ENCODE measurements at places on chromosomes 1 and 21.

GRCh38 chr1:12692967-12693782, 22.7 kb upstream of the AADACL3 start:
- no peak for DNase-seq

DNA sequence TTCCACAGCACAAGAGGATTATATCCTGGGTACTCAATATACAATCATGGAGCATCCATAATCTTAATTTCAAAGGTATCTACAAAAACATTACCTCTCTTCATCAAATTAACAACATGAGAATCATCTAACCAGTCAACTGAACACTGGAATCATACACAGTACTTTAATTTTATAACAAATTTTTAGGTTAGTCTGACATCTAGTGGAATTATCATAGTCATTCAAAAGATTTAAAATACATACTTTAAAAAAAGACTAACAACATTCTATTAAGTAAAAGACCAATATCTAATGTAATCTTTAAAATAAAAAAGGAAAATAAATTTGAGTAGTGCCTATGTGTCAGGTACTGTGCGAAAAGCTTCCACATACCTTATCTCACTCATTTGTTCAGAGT, 16.8 kb upstream of the SH3GLB1 start:
- no peak for DNase-seq

- no peak for DNase-seq
These were observed 27.0 kb upstream of the PRELP start for GRCh38 chr1:203448521-203449061.

- no peak for DNase-seq
These were observed 10.2 kb downstream of the WNT4 start for GRCh38 chr1:22132517-22133235.

DNA sequence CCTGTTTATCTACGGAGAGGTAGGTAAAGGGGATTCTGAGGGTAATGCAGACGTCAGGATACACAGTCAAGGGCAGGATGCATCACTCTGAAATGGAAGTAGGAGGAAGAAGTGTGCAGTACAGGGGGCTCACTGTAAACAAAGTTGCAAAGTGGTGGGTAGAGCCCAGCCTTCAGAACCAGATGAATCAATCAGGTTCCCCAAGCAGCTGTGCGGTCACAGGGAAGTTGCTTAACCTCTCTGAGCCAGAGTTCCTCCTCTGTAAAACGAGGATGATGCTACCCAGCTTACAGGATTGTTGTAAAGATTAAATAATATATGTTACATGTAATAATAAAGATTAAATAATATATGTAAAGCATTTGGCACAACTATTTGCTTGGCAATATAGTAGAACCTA, 13.5 kb upstream of the MYOM3 start:
- no peak for DNase-seq

GRCh38 chr1:18972991-18973390, 16.5 kb upstream of the IFFO2 start:
- DNase-seq = no peak

DNA sequence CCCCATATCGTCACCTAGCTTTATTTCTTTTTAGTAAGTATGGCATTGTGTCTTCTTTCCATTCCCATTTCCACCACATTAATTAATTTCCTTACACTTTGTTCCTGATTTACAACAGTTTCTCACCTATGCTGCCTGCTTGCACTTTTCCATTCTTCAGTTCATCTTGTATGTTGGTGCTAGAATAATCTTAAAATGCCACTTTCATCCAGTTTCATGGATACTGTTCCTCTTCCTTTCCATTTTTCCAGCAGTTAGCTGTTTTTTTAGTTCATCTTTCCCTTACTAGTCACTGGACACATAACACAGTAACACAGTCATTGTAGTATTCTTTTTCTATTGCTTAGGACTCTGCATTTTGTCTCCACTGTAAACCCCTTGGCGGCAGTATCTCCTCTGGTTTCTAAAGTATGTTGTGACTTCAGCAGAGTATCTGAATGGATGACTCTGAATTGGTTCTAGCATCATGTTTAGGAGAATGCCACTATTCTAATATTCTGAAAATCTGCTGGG, 2.1 kb downstream of the CDC7 start:
- DNase-seq = peak; percentile 32

GRCh38 chr1:38071312-38072256, 25.0 kb upstream of the POU3F1 start:
- no peak for DNase-seq

DNA sequence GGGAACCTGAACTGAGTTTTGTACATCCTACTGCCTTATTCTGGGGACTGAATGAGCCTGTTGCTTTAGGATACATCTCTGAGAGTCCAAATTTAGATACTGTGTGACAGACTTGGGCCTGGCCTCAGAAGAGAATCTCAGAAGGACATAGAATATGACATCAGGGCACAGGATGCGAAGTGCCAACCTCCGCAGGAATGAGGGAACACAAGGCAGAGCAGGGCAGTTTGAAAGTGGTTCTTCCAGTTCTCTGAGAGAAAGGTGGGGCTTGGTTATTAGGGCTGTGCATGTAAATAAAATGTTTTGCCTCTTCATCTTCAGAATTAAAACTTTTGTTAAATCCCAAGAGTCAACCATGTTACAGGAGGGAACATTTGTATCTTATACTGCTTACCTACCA, 23.1 kb downstream of the TRAF5 start:
- no peak for DNase-seq

DNA sequence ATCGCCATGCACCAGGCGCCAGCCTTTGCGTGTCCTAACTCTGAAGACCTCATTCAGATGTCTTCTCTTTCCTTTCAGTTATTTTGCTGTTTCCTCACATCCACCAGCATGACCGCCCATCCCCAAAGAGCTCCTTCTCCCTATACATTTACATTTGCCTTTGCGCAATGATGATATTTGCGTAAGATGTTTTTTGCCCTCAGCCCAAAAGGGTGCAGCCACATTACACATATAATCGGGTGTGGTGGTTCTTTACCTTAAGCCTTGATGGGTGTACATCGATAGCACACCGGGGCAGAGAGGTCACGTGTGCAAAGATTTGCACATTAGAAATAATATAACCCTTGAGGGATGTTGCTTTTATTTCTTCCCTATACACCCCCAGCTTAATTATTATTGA, 192.8 kb downstream of the HUNK start:
- no peak for DNase-seq

- no peak for DNase-seq
These were observed at the start of gene ECM1 for GRCh38 chr1:150507912-150508864. Gene ECM1, plus strand, starts transcription at chr1:150508109. Its CDS starts 101 bp downstream, at chr1:150508210.

DNA sequence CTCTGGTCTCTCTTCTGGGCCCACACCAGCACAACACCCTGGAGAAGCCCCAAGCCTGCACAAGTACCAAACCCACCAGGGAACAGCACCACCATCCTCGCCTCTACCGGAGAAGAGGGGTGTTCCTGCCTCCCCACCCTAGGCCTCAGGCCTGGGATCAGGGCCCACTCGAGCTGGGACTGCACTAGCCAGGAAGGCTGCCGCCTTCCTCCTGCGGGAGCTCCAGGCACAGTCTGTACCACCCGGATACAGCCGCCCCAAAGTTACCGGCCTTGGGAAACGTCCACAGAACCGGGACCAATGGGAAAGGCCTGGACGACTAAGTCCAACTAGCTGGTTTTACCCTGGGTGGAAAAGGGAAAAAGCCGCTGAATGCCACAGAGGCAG, 3.4 kb downstream of the TAL1 start:
- peak; percentile 73 for DNase-seq

- no peak for DNase-seq
These were observed 95.9 kb downstream of the HIVEP3 start for GRCh38 chr1:41822866-41823265.

DNA sequence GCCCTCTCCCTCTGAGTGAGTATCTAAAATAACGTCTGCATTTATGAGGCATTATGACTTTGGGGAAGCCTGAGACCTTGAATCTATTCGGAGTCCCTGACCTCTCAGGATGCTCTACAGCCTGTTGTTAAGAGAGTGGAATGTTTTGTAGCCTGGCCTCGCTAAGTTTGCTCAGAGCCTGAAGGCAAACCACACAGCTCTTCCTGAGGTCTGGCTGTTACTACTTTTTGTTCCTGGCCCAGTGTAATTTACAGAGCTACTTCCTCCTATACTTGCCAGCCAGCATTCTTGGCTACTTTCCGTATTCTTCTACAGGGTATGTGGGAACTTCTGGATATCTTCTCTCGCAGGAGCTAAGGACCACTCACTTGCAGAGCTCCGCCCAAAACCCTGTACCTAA, 3.6 kb upstream of the ZMYM4 start:
- DNase-seq = no peak

DNA sequence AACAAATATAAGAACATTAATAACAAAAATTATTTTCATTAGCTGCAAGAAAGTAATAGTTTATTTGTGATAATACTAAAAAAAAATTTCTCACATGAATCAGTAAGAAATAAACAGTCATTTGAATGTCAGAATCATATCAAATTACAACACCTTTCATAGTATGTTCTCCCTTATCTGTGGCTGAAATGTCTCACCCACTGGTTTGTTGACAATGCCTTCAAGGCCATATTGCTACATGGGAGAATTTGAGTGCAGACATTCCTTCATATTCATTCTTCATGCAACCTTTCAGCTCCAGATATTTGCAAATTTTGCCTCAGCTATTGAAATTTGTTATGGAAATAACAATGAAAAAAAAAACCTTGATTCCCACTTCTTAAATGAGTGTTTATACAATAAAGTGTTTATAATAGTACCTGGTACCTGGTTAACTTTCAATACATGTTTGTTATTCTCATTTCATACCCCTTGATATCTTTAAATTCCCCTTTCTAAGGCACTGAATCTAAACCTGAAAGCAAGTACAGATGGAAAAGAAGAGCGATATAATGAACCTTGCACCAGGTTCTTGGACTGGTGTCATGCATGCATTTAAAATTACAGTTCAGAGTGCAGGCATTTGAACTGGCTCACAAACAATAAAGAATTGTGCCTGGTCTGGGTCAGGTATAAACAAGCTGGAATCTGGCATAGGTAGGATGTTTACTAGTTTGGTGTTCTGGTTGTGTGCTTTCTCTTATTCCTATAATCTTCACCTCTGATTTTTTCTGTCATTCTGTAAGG, 242.2 kb upstream of the ADGRL2 start:
- DNase-seq = no peak

DNA sequence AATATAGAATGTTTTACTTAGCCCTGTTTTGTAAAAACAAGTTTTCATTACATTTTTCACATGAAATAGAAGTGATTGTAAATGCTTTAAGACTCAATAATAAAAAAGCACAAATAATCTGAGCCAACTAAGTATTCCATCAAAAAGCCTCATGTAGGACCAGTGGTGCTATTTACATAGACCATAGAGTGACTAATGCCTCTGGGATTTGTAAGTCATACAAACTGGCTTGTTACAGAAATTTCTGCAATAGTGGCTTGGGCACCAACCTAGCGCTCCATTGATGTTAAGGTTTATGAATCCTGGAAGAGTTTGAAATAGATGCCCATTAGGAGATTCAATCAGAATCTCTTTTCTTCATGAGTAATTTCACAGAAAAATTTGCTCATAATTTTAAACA, 31.9 kb downstream of the ZMYM1 start:
- DNase-seq = no peak

- DNase-seq = peak; percentile 42
These were observed 64.3 kb downstream of the PRKAA2 start for GRCh38 chr1:56709269-56709880.
